ENCODE measurements at places on chromosomes 13 and 19. TPM values are rescaled to one million over a fixed set of nuclear protein-coding genes. Genes with fewer than 3 reads are reported as not detected.

DNA sequence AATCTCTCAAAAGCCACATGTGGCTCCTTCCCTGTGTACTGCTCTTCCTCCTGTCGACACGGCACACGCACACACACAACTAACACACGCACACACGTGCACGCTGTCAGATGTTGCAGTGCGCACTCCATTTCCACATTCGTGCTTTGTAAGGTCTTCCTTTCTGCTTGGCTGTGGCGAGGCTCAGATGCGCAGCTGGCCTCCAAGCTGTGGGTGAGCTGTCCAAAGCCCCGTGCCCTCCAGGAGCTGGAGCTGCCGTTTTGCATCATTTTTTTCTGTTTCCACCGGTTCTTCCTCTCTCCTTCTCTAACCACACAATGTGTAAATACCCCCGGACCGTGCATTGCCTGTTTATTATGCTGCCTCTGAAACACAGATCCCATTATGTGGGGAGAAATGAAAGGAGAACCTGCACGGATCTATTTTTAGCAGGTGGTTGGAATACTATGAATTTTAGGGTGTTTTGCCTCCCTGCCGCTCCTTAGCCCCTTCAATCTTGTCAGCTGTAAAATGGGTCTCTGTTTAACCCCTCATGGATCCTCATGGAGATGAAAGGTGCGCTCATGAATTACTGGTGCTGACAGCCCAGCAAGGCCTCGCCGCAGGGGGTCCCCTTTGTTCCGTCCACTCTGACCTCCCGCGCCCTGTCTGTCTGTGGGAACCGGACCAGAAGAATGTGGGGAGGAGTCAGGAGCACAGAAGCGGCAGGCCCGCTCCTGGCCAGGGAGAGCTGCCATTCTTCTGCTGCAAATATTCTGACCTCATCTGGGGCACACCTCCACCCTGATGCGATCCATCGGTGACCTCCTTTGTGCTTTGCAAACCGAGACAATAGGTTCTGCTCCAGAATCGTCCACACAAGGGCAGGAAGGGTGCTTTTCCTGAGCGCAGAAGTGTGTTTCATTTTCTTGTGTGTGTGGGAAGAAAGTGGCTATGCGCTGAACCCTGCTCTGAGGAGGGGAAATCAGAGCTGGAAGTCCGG, 137.7 kb downstream of the SOX1 start:
- DNase-seq, result no peak

GRCh38 chr13:44734201-44734707, 158.1 kb upstream of the TSC22D1 start:
- no peak for DNase-seq

GRCh38 chr19:17686023-17686521, 2.1 kb downstream of the UNC13A start:
- no peak for DNase-seq

The PSG1 gene
- not detected for total RNA-seq

The F2RL3 gene
- total RNA-seq, result 4.6 TPM

DNA sequence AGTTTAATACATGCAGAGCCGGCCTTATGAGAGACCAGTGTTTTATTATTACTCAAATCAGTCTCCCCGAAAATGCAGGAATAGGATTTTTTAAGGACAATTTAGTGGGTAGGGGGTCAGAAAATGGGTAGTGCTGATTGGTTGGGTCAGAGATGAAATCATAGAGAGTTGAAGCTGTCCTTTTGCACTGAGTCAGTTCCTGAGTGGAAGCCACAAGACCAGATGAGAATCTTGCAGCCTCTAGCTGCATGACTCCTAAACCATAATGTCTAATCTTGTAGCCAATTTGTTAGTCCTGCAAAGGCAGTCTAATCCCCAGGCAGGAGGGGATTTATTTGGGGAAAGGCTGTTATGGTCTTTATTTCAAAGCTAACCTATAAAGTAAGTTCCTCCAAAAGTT, 1163.9 kb downstream of the DIAPH3 start:
- DNase-seq, result no peak

The PSG11 gene
- not detected for total RNA-seq

DNA sequence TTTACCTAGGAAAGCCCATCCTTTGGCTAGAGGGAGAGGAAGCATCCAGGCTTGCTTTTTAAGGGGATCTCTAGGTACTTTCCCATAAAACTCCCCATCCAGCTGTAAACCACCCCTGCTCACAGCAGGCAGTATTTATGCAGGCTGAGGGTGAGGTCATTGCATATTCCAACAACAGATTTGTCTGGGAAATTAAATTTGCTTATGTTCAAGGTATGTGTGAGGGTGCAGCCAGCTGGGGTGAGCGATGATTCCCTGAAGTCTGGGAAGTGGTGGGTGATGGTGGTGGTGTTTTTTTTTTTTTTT, 96.3 kb upstream of the C1QTNF9B start:
- DNase-seq, result no peak

The LRRC8E gene
- not detected for total RNA-seq

The ZNF649 gene
- 13.9 TPM for total RNA-seq
